Effector memory CD4-positive, alpha-beta T cell (primary cell): ENCODE measurements at places on chromosomes 6 and 20.

DNA sequence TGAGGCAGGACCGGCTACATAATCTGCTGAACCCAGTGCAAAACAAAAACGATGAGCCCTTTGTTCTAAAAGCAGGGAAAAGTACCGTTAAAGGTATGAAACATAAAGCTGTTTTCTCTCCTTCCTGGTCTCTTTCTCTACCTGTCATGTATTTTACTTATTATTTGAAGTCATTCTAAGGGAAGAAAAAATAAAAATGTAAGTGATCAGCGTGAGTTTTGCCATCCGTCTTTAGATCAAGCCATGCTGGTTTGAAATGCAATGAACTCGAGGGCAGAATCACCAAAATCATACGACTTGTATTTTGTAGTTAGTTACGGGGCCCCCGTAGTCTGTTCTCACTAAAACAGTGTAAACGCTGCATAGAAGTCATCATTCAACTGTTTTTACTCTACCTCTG lies 2.9 kb upstream of the BCAS1 start:
- no peak for DNase-seq

GRCh38 chr20:62804627-62805154 lies at the start of gene OGFR:
OGFR (plus strand) TSS chr20:62804835; CDS start chr20:62804860, 25 bp downstream.
- DNase-seq, result peak; percentile 61

GRCh38 chr6:97198046-97198565 lies 84.9 kb downstream of the MMS22L start:
- no peak for DNase-seq

DNA sequence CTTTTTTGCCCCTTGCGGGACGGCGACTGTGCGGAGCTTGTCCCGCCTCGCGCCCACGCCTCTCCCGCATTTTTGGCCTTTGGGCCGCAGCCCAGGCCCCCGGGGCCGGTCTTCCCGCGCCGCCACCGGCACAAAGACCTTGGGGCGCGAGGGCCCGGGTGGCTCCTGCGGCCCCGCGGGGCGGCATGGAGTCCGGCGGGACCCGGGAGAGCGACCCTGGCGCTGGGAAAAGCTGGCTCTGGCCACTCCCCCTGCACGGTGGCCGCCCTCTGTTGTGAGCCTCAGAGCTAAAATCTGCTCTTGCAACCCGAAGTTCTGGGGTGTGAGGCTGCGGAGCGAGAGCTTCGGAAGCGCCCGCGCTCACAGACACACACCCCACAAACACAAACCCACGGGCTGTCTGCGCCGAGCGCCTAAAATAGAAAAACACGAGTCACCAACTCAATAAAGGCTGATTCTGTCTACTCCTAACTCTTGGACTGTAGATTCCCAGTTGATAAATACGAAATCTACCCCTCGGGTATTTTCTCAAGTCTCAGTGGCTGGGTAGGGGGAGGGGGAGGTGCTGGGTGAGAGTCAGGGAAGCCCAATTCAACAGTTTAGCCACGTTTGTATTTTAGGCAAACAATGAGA lies 496 bp upstream of the BEND3 start:
- DNase-seq, result no peak

DNA sequence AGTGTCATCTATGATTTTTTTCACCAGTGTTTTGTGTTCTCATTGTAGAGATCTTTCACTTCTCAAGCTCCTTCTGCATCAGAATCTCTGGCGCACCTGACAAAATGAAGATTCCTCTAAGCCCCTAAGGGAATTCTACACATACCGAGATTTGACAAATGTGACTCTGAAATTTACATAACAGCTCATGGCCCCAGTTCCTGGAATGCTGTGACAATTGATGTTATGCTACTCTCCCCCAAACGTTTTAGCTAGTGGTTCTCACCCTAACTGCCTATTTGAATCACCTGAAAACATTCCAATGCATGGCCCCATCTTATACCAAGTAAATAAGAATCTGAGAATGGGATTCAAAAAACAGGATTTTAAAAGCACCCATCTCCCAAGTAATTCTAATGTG lies 162.1 kb upstream of the FKBP1C start:
- no peak for DNase-seq

DNA sequence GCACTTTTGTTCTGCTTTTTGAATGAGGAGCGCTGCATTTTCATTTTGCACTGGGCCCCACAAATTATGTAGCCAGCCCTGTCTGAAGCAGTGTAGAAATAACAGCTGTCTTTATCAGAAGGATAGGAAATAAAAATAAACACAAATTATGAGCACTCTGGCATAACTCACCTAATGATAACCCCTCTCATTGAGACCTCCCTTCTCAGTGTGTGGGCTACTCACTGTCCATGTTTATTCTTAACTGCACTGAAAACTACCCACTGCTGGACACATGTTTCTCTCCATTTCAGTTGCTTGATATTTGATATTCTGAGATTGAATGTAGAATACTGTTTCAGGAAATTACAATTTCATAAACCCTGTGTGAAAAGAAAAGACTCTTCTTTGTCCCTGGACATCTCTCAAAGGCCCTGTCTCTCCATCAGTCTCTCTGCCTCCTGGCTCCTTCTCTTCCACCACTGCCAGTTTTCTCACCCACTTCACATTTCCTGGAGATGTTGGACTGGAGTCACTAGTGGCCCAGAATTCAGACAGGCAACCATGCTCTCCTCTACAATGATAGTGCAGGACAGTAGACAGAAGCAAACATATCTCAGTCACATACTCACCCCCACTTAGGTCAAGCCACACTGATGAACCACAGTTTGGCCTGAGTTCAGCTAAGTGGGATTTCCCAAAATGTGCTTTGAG lies 29.6 kb upstream of the SAYSD1 start:
- no peak for DNase-seq

DNA sequence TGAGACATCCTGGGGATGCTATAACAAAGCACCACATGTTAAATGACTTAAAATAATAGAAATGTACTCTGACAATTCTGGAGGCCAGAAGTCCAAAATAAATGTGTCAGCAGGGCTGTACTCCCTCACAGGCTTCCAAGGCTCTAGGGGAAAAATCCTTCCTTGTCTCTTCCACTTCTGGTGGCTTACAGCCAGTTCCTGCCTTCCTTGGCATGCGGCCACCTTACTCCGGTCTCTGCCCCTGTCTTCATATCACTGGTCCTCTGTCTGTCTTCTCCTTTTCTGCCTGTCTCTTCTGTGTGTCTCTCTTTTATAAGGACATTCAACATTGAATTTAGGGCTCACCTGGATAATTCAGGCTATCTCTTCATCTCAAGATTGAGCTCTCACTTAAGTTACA lies 155.3 kb upstream of the SYNCRIP start:
- DNase-seq, result no peak

GRCh38 chr6:1321738-1322137 lies 9.8 kb downstream of the FOXQ1 start:
- no peak for DNase-seq

- DNase-seq, result no peak
Observed at GRCh38 chr6:99514089-99514488, 1.1 kb downstream of the USP45 start.

- DNase-seq, result no peak
Observed at GRCh38 chr20:24935140-24935539, 13.9 kb upstream of the CST7 start.

DNA sequence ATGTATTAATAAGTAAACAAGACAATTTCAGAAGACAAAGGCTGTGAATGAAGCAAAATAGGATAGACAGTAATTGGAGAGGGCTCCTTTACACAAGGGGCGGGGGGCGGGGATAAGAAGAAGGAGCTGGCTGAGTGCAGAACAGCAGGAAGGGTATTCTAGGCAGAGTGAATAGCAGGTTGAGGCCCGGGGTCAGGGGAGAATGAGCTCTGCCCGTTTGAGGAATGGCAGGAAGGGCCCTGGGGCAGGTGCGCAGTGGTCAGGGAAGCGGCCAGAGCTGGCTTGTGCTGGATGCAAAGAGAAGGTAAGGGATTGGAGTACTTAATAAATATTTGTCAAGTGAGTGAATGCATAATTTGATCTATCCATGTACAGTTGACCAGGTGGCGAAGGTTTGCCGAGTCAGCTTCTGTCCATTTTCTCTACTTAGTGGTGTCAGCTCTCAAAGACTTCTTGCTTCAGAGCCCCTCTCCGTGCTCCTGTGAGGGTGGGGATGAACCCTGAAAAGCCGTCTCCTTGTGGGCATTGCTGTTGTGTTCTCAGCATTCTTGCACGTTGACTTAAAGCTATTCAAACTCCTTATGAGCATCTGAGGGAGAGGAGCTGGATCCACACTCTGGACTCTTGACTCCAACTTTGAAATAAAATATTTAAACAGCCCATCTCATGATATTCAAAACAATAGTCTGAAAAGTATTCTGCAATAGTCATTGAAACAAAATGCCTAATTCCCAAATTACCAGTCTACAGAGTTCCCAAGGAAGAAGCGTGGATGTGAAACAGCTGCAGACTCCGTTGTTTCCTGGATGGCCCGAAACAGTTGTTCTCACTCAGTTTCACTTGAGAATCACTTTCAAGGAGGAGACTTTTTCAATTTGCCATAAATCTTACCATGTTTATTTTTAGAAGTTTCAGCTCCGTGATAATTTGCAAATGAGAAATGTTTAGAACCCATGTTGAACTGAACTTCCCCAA lies 105.1 kb downstream of the EDN3 start:
- DNase-seq, result no peak

DNA sequence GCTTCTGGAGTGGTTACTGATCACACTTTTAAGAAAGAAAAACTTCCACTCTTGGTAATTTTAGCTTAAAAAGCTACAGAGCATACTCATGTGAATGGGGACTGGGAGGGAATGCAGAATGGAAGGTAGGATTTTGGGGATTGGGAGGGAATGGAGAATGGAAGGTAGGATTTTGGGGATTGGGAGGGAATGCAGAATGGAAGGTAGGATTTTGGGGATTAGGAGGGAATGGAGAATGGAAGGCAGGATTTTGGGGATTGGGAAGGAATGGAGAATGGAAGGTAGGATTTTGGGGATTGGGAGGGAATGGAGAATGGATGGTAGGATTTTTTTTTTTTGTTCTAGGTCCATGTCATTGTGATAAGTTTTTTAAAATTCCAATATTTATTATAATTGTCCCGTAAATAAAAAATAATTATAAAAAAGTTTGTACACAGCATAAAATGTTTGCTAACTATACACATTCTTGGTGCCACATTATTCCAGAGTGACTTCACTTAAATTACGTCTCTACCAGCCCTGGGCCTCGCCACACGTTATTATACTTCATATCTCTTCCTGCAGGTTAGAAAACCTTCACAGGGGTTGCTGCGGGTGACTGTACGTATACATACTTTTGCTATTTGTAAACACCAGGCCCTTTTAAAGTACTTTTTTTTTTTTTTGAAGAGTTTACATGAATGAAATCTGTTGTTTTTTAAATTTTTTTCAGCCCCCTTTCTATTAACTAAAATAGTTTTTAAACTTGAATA lies 127.3 kb downstream of the TIAM2 start:
- no peak for DNase-seq

- DNase-seq, result no peak
Observed at GRCh38 chr6:122589115-122589514, 21.1 kb upstream of the PKIB start.

- DNase-seq, result no peak
Observed at GRCh38 chr20:31537116-31537871, 23.1 kb downstream of the HM13 start.

GRCh38 chr6:82365016-82365795 lies 1.6 kb downstream of the TPBG start:
- no peak for DNase-seq

- DNase-seq, result no peak
Observed at GRCh38 chr6:74899416-74899815, 306.4 kb downstream of the COL12A1 start.

GRCh38 chr6:129320892-129321291 lies 389.1 kb downstream of the ARHGAP18 start:
- no peak for DNase-seq

GRCh38 chr20:44700306-44700705 lies 14.9 kb upstream of the CCN5 start:
- DNase-seq, result no peak

GRCh38 chr6:7642791-7643190 lies 52.8 kb downstream of the SNRNP48 start:
- no peak for DNase-seq

- DNase-seq, result no peak
Observed at GRCh38 chr6:160678230-160678629, 14.2 kb upstream of the LPA start.

DNA sequence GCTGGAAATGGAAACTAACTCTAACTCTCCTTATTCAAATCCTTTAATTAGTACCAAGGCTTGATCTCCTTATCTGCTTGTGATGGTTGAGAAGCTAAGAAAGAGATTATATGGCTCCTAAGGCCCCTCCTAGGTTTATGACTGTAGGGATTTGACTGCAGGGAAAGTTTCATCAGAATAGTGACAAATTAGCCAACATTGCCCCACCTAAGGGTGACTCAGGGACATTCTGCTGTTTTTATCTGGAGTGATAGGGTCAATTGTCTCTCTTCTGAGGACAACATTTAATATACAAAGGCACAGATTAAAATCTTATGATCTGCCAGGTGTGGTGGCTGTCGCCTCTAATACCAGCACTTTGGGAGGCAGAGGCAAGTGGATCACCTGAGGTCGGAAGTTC lies 138.1 kb upstream of the MARCKS start:
- DNase-seq, result no peak

DNA sequence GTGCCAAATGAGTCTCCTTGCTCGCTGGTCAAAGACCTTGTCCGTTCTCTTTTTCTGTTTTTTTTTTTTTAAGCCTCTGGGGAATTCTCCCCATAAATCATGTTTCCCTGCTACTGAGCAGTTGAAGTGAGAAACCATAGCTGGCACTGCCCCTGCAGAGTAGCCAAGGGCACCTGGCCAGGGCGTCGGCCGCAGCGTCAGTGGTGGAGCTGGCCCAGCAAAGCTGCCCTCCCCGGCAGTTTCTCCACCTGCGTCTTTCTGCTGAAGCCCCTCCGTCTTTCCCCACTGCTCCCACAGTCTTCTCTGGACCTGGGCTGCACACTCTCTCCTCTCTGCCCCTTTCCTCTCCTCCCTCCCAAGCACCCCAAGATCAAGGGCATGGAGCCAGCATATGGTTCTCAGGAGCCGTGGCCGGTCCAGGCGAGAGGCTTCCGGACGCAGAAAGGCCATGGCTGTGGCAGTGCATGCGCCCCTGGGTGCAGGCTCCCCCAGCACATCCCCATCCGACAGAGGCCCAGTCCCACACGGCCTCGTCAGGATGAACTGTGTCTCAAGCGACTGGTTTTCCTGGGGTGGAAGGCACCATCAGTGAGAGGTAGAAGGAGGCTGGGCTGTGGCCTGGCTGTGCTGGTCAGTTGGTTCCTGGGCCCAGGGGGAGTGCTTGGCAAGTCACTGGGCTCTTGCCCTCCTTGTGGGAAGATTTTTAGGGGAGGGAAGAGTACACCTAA lies 218.1 kb downstream of the ERMARD start:
- DNase-seq, result no peak

- DNase-seq, result no peak
Observed at GRCh38 chr6:220721-221475, 71.4 kb upstream of the DUSP22 start.
